ENCODE measurements at places on chromosomes 6 and 20. TPM values are rescaled to one million over a fixed set of nuclear protein-coding genes. Genes with fewer than 3 reads are reported as not detected.

Gene LHFPL5
- total RNA-seq, result not detected

DNA sequence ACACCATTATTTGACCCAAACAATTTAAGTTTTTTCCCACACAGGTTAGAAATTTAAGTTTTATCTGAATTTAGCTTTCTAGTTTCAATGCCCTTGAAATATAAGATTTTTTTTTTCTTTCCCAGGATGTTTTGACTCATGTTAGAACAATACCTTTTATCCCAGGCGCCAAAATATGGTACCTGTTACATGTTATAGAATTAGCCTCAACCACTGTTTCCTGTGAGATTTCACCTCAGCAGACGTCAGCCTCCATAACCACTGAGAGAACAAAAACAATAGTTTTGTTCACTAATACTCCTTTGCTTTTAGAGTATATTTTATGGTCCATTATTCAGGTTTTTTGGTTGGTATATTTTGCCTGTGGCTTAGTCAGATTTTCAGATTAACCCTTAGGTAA, 302.9 kb downstream of the CDKAL1 start:
- no peak for DNase-seq
- no peaks in the 10 kb centered on the region for H3K36me3 ChIP-seq
- no peak overlapping the region for H3K4me3 ChIP-seq

Gene TTLL9
- 0.19 TPM for total RNA-seq

Gene SMAP1
- 24.5 TPM for total RNA-seq

Gene IRAK1BP1
- total RNA-seq, result 5.0 TPM

Gene BNIP5
- total RNA-seq, result not detected

GRCh38 chr20:48808382-48809034, 19.3 kb downstream of the PREX1 start:
- no peaks in the 10 kb centered on the region for H3K36me3 ChIP-seq
- no peak overlapping the region for H3K4me3 ChIP-seq
- H3K27ac ChIP-seq, result peak overlapping the region; percentile 20
- DNase-seq, result peak; percentile 33

- no peak overlapping the region for H3K4me3 ChIP-seq
- no peaks in the 10 kb centered on the region for H3K36me3 ChIP-seq
- peak; percentile 78 for DNase-seq
- no peak overlapping the region for H3K27ac ChIP-seq
- no peaks in the 10 kb centered on the region for H3K27me3 ChIP-seq
Measured at GRCh38 chr20:51220293-51220706, 197.4 kb upstream of the KCNG1 start.

DNA sequence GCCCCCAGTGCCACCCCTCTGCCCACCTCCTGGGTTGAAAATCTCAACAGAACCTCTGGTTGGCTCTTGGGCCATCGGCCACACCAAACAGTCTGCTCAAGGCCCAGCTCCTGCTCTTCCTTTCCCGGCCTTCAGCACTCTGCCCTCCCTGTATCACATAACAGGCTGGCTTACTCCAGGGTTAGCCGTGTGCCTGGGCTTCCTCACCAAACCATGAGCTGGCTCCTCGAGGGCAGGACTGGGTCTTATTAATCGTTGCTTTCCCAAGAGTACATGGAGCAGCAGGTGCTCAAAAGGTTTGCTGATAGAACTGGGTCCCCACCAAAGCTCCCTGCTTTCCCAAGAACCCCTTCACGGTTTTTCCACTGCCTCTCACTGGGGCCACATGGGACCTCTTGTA, 12.7 kb upstream of the FAM83C start:
- no peak for DNase-seq
- H3K4me3 ChIP-seq, result no peak overlapping the region
- H3K27me3 ChIP-seq, result no peaks in the 10 kb centered on the region
- no peak overlapping the region for H3K27ac ChIP-seq

DNA sequence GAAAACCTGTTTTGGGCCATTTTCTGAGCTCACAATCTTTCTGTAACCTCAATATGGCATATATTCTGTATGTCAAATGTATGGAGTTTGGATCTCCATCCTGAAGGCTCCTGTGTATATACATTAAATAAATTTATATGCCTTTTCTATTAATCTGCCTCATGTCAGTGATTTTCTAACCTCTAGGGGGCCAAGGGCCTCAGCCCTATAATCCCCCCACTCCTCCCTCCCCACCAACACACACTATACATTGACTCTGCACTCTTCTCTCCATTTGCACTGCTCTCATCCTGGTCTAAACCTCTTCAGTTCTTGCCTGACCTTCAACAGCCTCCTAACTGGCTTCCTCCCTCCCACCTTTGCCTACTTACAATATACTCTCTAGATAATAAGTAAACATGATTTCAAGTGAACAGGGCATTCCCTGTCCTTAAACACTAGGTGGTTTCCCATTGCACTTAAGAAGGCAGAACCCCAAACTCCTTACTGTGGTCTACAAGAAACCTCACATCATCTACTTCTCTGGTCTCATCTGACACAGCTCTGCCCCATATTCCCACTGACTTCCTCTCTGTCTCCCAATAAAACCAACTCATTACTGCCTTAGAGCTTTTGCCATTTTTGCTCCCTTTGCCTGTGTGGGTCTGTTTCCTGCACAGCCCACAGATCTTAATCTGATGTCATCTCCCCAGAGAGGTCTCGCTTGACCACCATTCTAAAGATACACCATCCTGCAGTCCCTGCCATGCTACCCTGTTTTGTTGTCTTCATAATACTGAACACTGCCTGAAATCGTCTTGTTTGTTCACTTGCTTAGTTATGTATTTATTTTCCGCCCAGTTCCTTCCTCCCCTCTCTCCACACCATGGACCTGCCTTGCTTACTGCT, 213.7 kb downstream of the SYNE1 start:
- DNase-seq, result no peak
- H3K4me1 ChIP-seq, result no peaks in the 10 kb centered on the region
- H3K36me3 ChIP-seq, result no peaks in the 10 kb centered on the region
- H3K4me3 ChIP-seq, result no peak overlapping the region
- H3K27ac ChIP-seq, result no peak overlapping the region

DNA sequence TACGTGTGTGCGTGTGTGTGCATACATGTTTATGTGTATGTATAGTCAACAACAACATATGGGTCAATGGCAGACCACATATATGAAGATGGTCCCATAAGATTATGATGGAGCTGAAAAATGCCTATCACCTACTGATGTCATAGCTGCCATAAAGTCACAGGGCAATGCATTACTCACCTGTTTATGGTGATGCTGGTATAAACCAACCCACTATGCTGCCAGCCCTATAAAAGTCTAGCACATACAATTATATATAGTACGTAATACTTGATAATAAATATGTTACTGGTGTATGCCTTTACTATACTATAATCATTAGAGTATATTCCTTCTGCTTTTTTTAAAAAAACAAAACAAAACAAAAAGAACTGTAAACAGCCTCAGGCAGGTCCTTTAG, 148.4 kb upstream of the ARID1B start:
- H3K27me3 ChIP-seq, result no peaks in the 10 kb centered on the region
- H3K27ac ChIP-seq, result no peak overlapping the region
- H3K4me1 ChIP-seq, result no peaks in the 10 kb centered on the region

Gene TMEM14A
- total RNA-seq, result 25.3 TPM

Gene EPM2A
- total RNA-seq, result 23.7 TPM

DNA sequence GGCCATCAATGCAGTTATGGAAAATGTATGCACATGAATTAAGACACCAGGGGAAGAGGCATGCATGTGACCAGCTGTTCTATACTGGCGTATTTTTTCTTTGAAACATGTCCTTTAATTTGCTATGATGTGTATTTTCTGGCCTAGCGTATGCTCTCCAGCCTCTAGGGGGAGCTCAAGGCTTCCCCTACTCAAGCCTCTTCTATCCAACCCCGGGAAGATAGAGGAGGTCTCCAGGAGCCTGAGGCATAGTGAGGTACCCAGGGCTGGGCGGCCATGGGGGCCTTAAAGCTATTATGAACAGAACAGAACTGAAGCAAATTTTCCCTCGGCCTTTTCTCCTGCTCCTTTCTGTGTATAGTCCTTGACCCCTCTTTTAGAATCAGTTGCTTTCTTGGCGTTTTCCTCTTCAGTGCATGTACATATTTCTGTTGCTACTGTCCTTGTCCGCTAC, 528.9 kb downstream of the MAFB start:
- no peak overlapping the region for H3K27ac ChIP-seq
- H3K27me3 ChIP-seq, result no peaks in the 10 kb centered on the region
- H3K4me3 ChIP-seq, result no peak overlapping the region
- no peaks in the 10 kb centered on the region for H3K4me1 ChIP-seq
- no peaks in the 10 kb centered on the region for H3K36me3 ChIP-seq
- peak; percentile 64 for DNase-seq

- H3K4me3 ChIP-seq, result peak overlapping the region; percentile 95
- H3K4me1 ChIP-seq, result no peaks in the 10 kb centered on the region
- peak; percentile 85 for DNase-seq
- no peaks in the 10 kb centered on the region for H3K36me3 ChIP-seq
- H3K27me3 ChIP-seq, result no peaks in the 10 kb centered on the region
- H3K27ac ChIP-seq, result peak overlapping the region; percentile 99
Measured at GRCh38 chr6:36679043-36679833, 724 bp downstream of the CDKN1A start.

DNA sequence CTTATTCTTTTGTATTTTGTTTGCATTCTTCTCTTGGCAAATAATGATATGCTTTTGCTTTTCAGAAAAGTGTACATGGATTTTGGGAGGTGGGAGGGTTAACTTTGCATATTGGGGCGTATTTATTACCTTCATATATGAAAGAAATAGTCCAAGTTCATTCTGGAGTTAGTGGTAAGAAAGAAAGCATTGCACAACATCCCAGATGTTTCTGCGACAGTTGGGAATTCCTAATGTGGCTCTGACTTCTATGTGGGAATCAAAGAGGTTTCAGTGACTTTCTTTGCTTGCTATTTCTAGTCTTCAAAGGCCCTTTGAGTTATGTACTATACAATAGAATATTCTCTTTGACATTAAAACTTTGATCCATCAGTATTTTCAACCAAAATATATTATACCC, 78.1 kb downstream of the MMUT start:
- no peaks in the 10 kb centered on the region for H3K36me3 ChIP-seq
- H3K4me1 ChIP-seq, result no peaks in the 10 kb centered on the region
- no peak overlapping the region for H3K4me3 ChIP-seq
- no peak for DNase-seq
- H3K27me3 ChIP-seq, result no peaks in the 10 kb centered on the region

GRCh38 chr6:52536424-52536916, 40.4 kb downstream of the TRAM2 start:
- peaks cover 3% of the 10 kb centered on the region for H3K36me3 ChIP-seq
- H3K4me3 ChIP-seq, result no peak overlapping the region

Gene PM20D2
- 23.5 TPM for total RNA-seq

DNA sequence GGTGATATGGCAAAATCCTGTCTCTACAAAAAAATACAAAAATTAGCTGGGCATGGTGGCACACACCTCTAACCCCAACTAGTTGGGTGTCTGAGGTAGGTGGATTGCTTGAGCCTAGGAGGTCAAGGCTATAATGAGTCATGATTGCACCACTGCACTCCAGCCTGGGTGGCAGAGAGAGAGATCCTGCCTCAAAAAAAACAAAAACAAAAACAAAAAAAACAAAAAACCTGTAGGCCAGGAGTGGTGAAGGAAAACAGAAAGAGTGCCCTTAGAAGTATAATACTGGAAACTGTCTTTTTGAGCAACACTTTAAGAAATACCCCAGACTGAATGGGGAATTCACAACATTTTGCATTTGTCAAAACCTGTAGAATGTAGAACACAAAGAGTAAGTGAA, 85.3 kb downstream of the JARID2 start:
- H3K27me3 ChIP-seq, result no peaks in the 10 kb centered on the region
- no peak for DNase-seq
- H3K27ac ChIP-seq, result no peak overlapping the region
- no peak overlapping the region for H3K4me3 ChIP-seq

DNA sequence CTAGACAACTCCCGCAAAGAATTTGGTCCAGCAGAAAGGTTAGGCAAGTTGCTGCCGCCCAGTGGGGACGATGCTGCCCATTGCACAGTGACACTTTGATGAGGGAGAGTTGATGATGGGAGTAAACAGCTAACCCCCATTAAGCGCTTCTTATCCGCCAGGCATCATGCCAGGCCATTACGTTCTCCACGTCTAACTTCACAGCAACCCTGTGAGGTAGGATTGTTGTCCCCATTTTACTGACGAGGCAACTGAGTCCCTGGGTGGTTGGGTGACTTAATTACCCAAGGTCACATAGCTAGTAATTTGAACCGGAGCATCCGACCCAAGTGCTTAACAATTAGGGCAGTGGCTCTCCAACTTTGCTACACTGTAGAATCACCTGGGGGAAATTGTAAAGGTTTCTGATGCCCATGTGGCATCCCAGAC, 738 bp downstream of the RALGAPB start:
- DNase-seq, result no peak
- no peaks in the 10 kb centered on the region for H3K27me3 ChIP-seq
- no peaks in the 10 kb centered on the region for H3K36me3 ChIP-seq

- no peak overlapping the region for H3K4me3 ChIP-seq
- no peak for DNase-seq
- H3K27ac ChIP-seq, result no peak overlapping the region
- H3K36me3 ChIP-seq, result no peaks in the 10 kb centered on the region
Measured at GRCh38 chr6:114471450-114471849, 128.6 kb upstream of the HS3ST5 start.

- H3K36me3 ChIP-seq, result no peaks in the 10 kb centered on the region
- no peaks in the 10 kb centered on the region for H3K27me3 ChIP-seq
- H3K4me3 ChIP-seq, result no peak overlapping the region
- H3K4me1 ChIP-seq, result no peaks in the 10 kb centered on the region
- DNase-seq, result no peak
Measured at GRCh38 chr6:64502801-64503200, 867.2 kb downstream of the PHF3 start.

DNA sequence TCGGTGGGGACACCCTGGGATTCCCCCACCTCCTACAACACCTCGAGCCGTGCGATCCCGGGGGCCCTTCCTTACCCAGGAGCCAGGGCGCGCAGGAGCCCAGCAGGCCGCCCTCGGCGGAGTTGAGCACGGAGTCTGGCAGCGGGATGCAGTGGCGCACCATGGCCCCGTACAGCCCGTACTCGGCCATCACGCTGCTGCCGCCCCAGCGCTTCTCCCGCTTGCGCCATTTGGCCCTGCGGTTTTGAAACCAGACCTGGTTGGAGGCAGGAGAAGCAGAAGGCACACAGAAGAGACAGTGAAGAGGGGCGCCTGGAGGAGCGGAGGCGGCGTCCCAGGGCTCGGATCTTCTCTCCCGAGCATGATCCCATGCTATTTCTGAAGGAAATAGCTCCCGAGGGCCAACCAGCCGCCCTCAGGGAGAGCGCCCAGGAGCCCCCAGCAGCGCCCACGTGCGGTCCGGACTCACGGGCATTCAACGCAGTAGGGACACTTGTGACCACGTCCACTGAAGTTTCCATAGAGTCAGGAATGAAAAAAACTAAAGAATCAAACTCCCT, 4.3 kb downstream of the VSX1 start:
- no peaks in the 10 kb centered on the region for H3K4me1 ChIP-seq
- H3K4me3 ChIP-seq, result peak overlapping the region; percentile 16
- no peaks in the 10 kb centered on the region for H3K27me3 ChIP-seq
- H3K27ac ChIP-seq, result no peak overlapping the region
- H3K36me3 ChIP-seq, result no peaks in the 10 kb centered on the region

GRCh38 chr6:153790048-153790447, 249.0 kb upstream of the OPRM1 start:
- no peak for DNase-seq
- peaks cover 8% of the 10 kb centered on the region for H3K4me1 ChIP-seq
- H3K4me3 ChIP-seq, result no peak overlapping the region
- no peaks in the 10 kb centered on the region for H3K27me3 ChIP-seq
- H3K36me3 ChIP-seq, result no peaks in the 10 kb centered on the region

- no peak overlapping the region for H3K27ac ChIP-seq
- no peak for DNase-seq
- no peaks in the 10 kb centered on the region for H3K27me3 ChIP-seq
- no peaks in the 10 kb centered on the region for H3K4me1 ChIP-seq
- H3K36me3 ChIP-seq, result no peaks in the 10 kb centered on the region
Measured at GRCh38 chr20:22462975-22463914, 121.1 kb downstream of the FOXA2 start.

Data from aorta (tissue), 5 donors.